ENCODE measurements at places on chromosomes 11 and 22.

- DNase-seq: no peak
Measured at GRCh38 chr11:86957976-86958646, 2.9 kb upstream of the FZD4 start.

- DNase-seq: no peak
Measured at GRCh38 chr11:134037046-134037908, 31.6 kb upstream of the JAM3 start.

DNA sequence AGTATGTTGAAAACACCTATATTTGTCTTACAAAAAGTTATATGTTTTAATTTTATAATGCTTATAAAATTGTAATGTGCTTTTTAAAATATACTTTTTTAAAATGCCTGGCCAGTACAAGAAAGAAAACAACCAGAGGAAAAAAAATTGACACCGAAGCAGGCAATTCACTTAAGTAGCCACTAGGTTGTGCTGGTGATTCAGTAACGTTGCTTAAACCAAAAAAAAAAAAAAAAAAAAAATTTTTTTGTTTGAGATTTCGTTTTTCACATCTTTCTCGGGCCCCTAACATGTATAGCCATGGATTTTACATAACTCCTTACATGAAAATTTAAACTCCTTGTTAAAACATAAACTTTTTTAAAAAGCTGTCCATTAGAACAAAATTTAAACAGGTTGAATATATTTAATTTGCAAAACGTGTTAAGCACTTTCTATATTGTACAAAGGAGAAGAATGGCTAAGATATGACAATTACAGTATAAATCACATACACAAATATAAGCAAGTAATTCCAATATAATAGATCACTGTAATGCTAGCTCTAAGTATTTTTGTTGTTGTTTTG lies 9.2 kb downstream of the OR8B4 start:
- peak; percentile 24 for DNase-seq

GRCh38 chr11:61787928-61788491 lies 4.4 kb downstream of the TMEM258 start:
- peak; percentile 92 for DNase-seq

DNA sequence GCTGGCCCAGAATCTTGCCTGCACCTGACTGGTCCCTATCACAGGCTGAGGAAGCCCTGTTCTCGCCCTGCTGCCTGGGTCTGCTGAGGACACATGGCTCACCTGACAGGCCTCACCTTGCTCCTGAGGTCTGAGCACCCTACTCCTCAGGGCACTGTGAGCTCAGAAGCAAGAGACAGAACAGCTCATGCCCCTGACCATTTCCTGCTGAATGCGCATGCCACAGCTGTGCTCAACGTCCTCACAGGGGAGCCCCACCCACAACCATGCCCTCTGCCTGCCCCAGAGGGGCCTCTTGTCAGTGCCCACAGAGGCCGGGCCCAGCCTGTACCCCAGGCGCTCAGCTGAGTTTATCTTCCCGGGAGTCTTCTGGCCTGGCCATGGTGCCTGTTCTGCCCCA lies 2.8 kb upstream of the TSPO start:
- DNase-seq: no peak

DNA sequence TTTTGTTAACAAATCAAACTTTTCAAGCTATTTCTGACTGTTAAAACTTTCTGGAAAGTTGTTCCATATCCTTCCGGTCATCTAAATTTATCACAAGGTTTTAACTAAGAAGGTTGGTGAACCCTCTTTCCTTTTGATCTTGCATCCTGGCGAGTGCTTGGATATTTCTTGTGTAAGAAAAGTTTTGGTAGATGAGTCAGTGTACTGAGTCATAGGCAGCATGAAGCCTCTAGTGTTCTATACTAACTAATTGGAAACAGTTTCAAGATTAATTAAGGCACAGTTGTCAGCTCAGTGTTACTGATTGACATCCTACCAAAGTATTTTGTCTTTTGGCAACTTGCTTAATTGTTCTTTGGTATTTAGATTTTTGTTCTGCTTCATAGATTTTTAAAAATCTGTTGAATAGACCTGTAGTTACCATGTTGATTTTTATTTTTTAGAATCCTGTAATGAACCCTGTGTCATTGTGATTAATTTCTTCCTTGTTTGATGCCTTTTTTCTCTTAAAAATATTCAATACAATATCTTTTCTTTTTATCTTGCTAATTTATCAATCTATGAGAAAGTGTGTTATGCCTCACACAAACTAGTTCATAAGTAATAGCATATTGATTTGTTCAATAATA lies 38.0 kb downstream of the METTL15 start:
- DNase-seq: peak; percentile 3

DNA sequence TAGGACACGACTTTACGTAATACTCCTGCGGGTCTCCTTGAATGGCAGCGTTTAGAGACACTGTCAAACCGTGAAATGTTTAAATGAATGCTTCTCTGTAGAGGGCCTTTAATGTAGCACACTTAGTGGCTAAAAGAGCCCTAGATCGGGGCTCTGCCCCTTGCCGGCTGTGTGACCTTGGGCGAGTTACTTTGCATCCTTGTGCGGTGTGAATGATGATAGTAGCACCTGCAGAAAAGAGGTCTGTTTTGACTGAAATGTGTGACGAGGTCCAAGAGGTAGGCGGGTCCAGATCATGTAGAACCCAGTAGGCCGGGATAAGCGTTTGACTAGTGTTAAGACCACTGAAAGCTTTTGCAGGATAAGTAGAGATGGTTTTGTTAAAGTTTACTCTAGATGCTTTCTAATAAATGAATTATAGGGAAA lies 866 bp downstream of the MED17 start:
- DNase-seq: no peak

- no peak for DNase-seq
Measured at GRCh38 chr11:2360081-2360642, 16.9 kb upstream of the CD81 start.

- no peak for DNase-seq
Measured at GRCh38 chr22:24440270-24440717, 12.9 kb downstream of the ADORA2A start.

DNA sequence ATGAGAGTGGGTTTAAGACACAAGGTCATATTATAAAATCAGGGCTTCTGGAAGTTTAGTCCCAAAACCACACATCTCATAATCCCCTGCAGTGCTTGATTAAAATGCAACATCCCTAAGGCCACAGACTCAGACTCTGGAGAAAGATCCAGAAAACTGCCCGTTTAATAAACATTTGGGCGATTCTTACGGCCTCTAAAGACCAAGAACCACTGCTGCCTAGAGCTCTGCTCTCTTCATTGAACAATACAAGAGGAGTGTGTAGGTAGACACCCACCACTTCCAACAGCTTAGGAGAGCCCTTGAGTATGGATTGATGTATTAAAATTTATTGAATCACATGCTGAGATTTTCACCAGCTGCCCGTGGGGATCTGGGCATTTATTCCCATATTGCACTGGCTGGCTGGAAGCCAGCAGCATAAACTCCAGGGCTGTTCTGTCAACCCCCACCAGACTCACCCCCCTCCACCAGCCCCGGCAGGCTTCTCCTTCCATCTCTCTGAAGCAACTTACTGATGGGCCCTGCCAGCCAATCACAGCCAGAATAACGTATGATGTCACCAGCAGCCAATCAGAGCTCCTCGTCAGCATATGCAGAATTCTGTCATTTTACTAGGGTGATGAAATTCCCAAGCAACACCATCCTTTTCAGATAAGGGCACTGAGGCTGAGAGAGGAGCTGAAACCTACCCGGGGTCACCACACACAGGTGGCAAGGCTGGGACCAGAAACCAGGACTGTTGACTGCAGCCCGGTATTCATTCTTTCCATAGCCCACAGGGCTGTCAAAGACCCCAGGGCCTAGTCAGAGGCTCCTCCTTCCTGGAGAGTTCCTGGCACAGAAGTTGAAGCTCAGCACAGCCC lies 749 bp upstream of the BEST1 start:
- peak; percentile 98 for DNase-seq

- DNase-seq: no peak
Measured at GRCh38 chr11:97794876-97795275, 1225.9 kb upstream of the CNTN5 start.

GRCh38 chr11:115458877-115459276 lies 45.3 kb downstream of the CADM1 start:
- peak; percentile 53 for DNase-seq

DNA sequence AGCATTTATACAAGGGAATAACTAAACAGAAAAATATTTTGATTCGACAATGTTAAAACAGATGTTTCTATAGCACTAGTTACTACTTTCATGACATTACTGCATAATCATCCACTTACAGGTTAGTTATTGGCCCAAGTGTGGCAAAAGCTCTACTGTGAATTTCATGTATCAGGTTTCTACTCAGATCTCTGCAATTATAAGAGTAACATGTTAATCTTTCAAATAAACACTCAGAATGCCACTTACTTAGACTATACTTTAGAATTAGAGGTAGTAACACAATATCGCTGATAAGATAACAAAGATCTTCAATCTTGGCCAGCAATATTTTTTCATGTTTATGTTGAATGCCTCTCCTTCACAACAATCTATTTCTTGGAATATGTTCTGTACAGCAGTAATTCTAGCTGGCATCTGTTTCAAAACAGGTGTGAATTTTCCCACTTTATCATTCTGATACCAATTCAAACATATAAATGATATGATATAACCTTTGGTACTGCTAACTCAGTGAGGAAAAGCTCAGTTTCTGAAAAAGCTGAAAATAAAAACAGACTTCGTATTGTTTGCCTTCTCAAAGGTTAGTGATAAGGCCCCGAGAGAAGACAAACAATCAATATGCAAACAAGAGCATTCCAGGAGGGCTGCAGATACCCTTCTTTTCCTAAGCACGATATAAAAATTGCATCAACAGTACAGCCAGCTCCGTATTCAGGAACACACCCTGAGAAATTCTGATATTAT lies 11.0 kb upstream of the CCDC34 start:
- no peak for DNase-seq

- DNase-seq: peak; percentile 32
Measured at GRCh38 chr11:11318961-11319360, 34.1 kb downstream of the CSNK2A3 start.

GRCh38 chr22:37957232-37957631 lies 3.7 kb downstream of the POLR2F start:
- no peak for DNase-seq

DNA sequence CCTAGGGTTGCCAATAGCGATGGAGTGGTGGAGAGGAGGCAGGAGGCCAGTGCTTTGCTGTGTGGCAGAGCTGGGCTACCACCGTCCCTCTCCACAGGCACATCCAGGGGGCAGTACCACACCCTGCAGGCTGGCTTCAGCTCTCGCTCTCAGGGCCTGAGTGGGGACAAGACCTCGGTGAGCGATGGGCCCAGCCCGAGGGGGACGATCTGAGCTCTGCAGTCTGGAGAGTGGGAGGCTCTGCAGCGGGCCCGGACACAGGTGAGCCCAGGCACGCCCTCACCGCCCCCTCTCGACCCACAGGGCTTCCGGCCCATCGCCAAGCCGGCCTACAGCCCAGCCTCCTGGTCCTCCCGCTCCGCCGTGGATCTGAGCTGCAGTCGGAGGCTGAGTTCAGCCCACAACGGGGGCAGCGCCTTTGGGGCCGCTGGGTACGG lies 2.5 kb downstream of the PKP3 start:
- no peak for DNase-seq

DNA sequence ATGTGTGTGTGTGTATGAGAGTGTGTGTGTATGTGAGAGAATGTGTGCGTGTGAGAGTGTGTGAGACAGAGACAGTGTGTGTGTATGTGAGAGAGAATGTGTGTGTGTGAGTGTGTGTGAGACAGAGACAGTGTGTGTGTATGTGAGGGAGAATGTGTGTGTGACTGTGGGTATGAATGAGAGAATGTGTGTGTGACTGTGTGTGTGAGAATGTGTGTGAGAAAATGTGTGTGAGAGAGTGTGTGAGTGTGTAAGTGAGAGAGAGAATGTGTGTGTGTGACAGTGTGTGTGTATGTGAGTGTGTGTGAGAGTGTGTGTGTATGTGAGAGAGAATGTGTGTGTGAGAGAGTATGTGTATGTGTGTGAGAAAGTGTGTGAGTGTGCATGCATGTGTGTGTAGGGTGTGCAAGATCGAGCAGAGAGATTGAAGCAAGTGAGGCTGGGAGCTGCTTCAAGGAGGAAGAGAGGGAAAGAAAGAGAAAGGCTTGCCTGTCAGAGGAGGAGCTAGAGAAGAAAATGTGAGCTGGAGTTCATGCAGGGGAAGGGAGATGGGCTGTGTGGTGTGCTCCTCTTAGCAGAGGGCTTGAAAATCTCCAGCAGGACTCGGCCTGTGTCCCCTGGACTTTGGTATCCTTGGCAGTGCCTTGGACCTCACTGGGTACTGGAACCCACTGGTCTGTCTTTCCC lies 27.7 kb upstream of the TP53I11 start:
- DNase-seq: no peak

DNA sequence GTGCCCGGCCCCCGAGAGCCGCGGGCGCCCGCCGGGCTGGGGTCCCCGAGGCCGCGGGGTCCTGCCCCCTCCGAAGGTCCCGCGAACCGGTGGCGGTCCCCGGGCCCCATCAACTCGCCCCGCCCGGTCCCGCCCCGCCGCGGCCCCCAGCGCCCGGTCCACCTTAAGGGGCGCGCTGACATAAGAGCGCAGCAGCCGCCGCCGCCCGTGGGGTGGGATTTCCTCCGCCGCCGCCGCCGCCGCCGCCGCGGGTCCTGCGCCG lies at the start of gene ZDHHC8:
Gene ZDHHC8 (plus strand): TSS at position 208 of the 262 bp plus-strand sequence. CDS start 144 bp downstream, outside the sequence.
- no peak for DNase-seq

- no peak for DNase-seq
Measured at GRCh38 chr11:130170345-130170744, 10.8 kb downstream of the ST14 start.
